ENCODE measurements at places on chromosomes 12 and 14. TPM values are rescaled to one million over a fixed set of nuclear protein-coding genes. Genes with fewer than 3 reads are reported as not detected.

DNA sequence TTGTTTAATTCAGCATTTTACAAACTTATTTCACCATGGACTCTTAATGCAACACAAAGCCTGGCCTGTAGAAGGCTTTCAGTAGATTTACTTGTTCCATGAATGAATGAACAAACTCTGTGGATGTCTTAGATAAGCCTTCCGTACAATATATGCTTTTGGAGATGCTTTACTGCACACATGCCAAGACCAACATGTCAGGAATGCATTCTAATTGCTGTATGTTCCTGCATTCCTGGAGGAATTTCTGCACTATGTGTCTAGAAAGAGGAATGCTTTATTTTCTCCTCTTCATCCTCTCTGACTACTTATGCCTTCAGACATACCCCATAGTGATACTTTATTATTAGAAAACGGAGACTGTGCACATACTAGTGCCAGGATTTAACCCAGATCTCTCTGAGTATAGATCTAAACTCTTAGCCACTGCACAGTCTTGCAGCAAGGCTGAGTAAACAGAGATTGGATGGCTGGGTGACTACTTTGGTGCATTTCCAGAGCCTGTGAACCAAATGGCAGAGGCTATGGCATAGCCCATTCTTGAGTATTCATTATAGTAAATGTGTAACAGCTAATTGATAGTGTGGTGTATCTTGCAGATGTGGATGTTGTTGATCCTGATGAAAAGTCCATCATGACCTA lies 108.2 kb downstream of the SYNE2 start:
- no peak for DNase-seq

DNA sequence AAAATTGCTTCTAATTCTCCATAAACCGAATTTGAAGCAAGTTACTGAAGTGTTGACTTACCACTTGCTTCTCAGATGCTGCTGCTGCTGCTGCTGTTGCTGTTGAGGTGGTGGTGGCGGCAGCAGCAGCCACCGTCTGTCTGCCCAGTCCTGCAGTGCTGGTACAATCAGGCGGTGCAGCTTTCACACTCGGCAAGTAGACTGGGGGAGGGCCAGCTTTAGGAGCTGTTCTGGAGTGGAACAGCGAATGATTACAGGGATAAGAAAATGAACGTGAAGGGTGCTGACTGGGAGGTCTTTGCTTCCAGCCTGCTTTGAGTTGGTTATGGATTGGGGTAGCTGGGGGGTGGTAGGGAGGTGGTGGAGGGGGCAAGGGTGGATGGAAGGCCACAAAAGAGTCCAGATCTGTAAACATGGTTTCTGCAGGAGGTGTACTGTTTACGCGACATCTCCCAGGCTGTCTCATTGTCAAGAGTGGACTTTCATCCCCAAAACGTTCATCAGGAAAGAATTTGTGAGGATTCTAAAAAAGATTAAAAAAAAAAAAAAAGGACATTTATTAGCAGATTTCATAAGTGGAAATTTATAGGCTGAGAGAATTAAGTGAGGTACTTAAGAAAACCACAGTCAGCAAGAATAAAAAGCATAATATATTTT lies 38.8 kb downstream of the UBR7 start:
- DNase-seq: no peak

- DNase-seq: no peak
Observed at GRCh38 chr14:26067341-26067740, 530.5 kb downstream of the NOVA1 start.

- no peak for DNase-seq
Observed at GRCh38 chr12:128033473-128033872, 233.5 kb upstream of the TMEM132C start.

GRCh38 chr14:63174760-63175191 lies 29.5 kb upstream of the RHOJ start:
- peak; percentile 72 for DNase-seq

The TAS2R9 gene
- 0.16 TPM for total RNA-seq

The WNT1 gene
- total RNA-seq: not detected

DNA sequence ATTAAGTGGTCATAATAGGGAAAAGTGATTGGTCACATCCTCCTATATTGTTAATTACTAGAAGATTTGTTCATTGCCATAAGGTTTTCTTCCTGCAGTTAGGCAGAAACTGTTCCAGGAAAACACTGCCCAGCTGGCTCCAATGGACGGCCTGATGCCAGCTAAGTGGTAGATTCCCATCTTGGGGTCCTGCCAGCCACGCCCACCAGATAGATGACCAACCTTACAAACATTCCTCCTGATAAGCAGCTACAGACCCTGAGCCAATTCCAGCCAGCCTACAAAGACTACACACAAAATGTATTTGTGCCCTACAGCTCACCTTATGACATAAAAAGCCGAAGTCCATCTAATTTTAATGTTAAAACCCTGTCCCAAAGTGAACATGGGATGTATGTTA lies 685.9 kb upstream of the USP15 start:
- DNase-seq: no peak

- no peak for DNase-seq
Observed at GRCh38 chr12:120668091-120668867, 18.7 kb upstream of the MLEC start.

GRCh38 chr12:122847516-122847836 lies 12.2 kb downstream of the HIP1R start:
- DNase-seq: no peak

DNA sequence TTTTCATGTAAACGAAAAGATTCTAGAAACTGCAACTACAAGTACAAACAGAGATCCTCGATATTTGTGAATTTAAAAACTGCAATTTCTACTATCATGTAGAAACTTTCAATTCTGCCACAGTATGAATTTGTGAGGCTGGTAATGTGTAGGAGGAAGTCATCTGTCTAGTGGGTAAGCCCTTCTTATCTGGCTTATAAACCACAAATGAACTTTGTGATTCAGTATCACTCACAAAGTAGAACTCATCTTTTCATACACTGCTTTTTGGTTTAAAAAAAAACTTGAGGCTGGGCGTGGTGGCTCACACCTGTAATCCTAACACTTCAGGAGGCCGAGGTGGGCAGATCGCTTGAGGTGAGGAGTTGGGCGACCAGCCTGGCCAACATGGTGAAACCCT lies 20.7 kb downstream of the GTF2A1 start:
- no peak for DNase-seq

The ADAMTS20 gene
- total RNA-seq: 0.03 TPM

DNA sequence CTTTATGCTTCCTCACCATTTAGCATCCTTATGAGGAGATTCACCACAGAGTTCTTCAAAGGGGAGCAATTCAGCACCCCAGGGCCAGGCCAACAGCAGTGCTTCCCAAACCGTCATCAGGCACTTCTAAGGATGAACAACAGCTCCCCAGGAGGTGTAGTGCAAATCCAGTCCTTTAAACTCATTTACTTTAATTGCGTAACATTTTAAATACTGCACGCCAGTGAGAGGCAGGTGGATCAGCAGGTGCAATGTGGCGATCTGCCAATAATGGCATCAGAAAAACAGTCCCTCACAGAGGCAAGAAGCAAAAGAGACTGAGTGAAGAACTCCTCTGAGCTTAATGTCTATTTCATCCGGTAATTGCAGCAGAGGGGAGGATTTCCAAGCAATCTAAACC lies 770.9 kb upstream of the FOXG1 start:
- no peak for DNase-seq

DNA sequence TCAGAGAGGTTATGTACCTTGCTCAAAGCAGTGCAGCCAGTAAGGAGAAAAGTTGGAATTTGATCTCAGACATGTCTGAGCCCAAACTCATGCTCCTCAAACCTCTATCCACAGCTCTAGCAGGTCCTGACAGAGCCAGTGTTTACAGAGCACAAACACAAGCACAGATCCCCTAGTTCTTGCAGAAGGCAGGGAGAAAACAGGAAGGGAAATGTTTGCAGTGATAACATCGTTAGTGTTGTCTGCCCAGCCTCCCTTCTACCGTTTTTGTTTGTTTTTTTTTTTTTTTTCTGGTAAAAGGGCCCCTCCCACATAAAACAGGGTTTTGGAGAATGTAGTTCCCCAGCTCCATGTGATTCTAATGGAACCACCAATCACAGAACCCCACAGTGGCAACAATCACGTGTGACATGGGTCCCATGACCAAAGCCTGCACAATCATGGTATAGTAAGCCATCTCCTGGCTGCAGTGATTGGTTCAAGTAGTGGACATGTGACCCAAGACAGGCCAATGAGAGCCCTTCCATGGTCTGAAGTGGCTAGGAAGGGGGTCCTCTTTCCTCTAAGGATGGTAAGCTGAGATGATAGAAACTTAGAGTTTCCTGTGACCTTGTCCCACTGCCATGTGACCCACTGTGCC lies 513.4 kb downstream of the MED13L start:
- DNase-seq: peak; percentile 5

- DNase-seq: no peak
Observed at GRCh38 chr14:64817631-64818030, 62.1 kb downstream of the SPTB start.

GRCh38 chr12:106267535-106267934 lies 19.7 kb upstream of the CKAP4 start:
- DNase-seq: no peak

The SCNN1A gene
- total RNA-seq: not detected

DNA sequence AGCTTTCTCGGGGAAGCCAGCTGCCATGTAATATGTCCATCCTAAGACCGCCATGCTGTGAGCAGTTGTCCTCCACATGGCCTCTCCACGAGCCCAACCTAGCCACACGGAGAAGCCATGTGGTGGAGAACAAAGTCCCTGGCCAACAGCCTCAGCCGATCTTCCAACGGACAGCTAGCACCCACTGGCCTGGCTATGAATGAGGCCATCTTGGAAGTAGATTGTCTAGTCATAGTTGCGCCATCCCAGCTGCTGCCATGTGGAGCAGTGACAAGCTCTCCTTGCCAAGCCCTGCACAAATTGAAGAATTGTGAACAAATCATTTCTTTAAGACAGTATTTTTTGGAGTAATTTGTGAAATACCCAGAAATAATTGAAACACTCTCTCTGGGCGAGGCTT lies 49.3 kb upstream of the USP44 start:
- no peak for DNase-seq

The PLXNC1 gene
- total RNA-seq: 0.05 TPM

DNA sequence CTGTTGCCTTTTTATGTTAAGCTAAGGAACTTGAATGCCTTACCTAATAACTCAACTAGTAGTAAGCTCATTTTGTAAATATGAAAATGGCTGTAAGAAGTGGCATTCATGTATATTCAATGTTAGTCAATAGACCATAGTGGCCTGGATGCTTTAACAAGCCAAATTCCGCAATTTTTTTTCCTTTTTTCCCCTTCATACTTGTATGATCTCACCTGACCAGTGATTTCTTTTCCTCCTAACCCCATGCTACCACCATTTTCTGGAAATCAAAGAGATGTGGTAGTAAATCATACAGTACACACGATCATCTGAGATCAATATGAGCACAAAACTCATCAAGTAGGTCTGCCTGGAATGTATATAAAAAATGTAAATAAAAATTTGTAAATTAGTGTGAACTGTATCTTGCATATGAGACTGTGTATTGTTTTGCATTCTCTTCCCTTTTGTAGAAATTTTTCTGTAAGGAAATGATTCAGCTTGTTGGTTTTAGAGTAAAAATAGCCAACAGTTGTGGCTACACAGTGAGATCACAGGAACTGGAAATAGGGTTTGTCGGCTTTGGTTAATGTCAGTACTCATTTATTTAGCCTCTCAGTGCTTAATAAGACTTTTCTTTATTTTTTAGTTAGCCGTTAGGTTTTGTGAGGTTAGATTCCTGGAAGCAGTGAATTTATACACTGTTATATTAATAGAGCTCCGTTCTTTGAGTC lies 62.5 kb downstream of the ETNK1 start:
- DNase-seq: no peak

The GYS2 gene
- 0.05 TPM for total RNA-seq

DNA sequence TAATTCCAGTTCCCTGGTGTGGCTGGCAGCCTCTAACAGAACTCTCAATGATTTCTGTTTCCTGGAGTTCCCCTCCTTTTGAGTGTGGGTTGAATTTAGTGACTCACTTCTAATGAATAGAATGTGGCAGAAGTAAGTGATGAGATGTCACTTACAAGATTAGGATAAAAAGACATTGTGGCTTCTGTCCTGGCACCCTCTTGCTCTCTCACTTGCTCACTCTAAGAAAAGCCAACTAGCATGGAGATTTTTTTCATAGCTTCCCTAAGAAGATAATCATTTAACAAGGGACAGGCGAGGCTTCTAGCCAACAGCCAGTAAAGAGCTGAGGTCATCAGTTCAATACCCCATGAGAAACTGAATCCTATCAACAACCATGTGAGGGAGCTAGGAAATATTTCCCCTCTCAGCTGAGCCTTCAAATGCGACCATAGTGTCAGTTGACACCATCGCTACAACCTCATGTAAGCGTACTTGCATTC lies 156.7 kb downstream of the TMTC3 start:
- no peak for DNase-seq

The PYM1 gene
- total RNA-seq: 24.0 TPM

GRCh38 chr12:553216-554000 lies 93.7 kb downstream of the B4GALNT3 start:
- DNase-seq: no peak

DNA sequence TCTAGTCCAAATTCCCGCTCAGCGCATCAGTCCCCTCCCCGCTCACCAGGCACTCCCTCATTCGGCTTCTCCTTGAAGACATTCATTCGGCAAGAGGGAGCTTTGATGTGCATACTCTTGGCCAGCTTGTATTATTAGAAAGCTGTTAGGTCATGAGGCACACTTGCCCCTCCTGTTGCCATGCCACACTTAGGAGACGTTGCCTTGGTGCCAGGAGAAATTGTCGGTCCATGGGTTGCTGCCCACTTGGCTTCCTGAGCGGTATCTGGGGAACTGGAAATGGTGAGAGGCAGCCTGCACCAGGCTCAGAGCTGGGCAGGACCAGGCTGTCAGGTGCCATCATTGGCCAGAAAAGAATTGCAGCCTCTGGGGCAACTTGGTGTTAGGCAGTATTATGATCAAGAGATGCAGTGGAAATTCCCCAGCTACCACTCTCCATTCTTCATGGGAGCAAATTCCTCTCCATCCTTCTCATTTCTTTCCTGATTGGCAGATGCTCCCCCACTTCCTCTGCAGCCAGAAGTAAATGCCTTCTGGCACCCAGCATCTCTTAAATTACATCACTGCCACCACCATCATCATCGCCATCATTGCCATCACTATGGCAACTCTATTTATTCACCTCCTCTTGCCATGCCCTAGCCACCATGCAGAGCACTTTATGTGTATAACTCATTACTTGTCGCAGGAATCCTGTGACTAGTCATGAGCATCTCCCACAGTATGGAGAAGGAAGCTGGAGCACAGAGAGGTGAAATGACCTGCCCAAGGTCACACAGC lies 12.4 kb downstream of the CABP1 start:
- DNase-seq: no peak

The LRTM2 gene
- total RNA-seq: not detected

GRCh38 chr12:95083471-95083870 lies 10.1 kb upstream of the NR2C1 start:
- DNase-seq: no peak

DNA sequence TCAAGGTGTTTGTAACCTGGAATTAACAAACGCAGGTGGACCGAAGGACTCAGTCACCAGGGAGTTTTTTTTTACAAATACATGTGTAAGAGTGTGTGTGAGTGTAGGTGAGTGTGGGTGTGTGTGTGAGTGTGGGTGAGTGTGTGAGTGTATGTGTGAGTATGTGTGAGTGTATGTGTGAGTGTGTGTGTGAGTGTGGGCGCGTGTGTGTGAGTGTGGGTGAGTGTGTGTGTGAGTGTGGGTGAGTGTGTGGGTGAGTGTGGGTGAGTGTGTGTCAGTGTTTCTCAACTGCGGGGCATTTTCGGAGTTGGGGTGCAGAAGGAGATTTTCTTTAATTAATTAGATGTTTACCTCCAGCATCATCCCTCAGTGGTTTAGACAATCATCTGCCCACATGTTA lies 1178.8 kb downstream of the VRK1 start:
- DNase-seq: no peak

The FGF6 gene
- not detected for total RNA-seq

The MYH6 gene
- not detected for total RNA-seq
